SHP77 treated with DMSO at 0.1 percent for 48 hours (cell line): ENCODE measurements at places on chromosomes 6 and 20.

DNA sequence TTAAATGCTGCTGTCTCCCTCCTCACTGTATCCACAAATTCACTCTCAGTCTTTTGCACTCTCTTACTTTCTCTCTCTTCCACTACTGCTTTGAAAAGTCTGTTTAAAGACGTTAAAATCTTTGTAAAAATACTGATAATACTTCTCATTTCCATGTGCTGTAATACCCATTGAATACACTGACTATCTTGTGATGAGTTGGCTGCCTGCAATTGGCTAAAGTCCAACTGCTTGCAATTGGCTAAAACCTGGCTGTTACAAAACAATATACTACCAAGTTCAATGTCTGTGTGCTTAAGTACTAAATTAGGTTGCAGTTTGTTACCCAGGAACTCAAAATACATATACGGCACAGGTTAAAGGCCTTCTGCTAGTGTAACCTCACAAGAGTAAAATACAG is 264.8 kb downstream of the THBS2 start:
- DNase-seq = no peak

GRCh38 chr6:47352194-47352920 is 42.7 kb upstream of the TNFRSF21 start:
- DNase-seq = no peak

GRCh38 chr6:41724228-41724580 is 11.2 kb downstream of the TFEB start:
- DNase-seq = no peak

DNA sequence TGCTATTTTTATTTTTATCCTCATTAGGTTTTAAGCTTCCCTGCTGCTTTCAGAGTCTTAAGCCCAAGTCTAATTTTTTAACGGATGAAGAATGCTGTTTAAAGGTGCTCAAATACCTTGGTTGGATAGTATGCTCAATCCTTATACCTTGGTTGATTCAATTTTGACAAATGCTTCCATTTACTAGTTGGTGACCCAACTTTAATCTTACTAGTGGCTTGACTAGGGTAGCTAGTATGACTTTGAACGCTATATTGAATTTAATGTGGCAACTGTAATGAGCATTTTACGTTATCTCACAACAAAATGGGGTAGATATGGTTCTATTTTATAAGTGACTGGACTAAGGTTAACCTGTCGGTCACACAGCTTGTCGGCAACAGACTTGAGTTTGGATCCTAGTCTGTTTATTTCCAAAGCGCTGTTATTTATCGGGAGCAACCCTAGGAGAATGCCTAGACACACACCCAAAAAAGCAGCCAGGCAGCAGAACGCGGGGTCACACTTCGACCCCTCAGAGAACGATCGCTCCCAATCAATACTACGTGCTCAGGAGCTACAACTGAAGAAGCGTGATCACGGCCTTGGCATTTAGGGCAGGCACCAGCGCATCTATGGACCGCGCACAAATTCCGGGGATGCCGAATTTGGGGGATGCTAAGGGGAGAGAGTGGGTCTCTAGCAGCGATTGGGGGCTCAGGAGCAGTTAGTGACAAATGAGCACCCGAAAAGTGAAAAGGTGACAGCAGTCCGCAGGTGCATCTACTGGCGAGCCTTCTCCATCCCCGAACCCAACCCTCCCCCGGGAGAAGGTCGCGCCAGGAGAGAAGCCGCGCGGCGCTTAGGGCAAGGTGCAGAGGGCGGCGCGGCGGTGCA is 586 bp upstream of the ALDH5A1 start:
- no peak for DNase-seq

DNA sequence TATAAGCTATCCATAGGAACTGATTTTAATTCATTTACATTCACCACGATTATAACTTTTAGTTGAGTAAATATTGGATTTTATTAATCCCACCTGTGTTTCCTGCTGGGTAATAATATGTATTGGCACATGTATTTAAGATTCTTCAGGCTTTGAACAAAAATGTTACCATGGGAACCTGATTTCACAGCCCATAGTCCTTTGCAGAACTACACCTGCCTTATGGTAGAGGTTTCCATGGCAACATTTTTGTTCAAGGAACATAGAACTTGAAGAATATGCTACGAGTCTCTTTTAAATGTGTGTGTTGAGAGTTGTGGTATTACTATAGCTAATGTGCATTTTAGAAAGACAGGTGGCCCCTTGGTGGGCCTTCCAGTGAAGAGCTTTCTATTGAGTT is 317.4 kb downstream of the SAMD5 start:
- no peak for DNase-seq

DNA sequence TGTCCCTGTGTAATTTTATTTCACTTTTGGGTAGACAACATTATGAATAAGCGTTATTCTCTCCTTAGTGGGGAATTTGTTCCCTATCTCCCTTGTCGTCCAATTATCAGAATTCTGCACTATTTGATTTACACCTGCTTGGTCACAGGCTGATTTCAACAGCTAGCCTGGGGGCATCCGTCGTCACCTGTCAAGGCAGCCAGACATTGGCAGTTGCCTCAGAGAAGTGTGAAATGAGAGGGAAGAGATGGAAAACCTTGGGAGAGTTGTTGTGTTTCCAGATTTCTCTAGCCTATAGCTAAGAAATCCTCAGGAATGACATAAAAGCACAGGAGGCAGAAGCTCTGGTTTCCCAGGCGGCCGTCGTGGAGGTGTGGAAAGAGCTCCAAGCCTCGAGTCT is 891 bp upstream of the GHRH start:
- no peak for DNase-seq

- DNase-seq = no peak
Observed at GRCh38 chr20:60631585-60632287, 620.3 kb upstream of the CDH4 start.

- no peak for DNase-seq
Observed at GRCh38 chr6:150622941-150623874, 23.5 kb downstream of the PLEKHG1 start.

DNA sequence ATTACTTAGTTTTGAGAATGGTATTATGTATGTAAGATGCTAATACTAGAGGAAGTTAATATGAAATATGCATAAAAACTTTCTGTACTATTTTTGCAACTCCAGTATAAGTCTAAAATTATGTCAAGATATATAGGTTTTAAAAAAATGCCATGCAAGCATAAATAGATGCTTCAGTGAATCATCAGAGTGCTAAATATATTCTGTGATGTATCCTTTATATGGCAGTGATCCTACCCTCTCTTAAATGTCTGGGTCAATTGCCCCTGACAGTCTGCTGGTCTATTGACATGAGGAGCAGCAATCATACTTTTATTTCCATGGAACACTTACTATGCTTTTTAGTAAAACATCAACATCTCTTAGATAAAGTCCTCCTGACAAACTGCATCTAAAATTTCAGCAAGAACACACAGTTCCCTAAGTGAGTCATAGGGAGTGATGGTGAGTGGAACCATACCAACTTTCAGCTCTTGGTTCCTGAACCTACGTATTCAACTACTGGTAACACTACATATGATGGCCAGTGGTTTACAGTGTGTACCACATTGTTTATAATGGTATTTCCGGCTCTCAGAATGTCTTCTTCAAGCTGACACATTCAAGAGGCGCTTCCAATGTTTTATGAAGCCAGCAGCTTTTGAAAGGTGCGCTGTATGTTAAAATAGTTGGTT is 928.7 kb upstream of the GJE1 start:
- no peak for DNase-seq

DNA sequence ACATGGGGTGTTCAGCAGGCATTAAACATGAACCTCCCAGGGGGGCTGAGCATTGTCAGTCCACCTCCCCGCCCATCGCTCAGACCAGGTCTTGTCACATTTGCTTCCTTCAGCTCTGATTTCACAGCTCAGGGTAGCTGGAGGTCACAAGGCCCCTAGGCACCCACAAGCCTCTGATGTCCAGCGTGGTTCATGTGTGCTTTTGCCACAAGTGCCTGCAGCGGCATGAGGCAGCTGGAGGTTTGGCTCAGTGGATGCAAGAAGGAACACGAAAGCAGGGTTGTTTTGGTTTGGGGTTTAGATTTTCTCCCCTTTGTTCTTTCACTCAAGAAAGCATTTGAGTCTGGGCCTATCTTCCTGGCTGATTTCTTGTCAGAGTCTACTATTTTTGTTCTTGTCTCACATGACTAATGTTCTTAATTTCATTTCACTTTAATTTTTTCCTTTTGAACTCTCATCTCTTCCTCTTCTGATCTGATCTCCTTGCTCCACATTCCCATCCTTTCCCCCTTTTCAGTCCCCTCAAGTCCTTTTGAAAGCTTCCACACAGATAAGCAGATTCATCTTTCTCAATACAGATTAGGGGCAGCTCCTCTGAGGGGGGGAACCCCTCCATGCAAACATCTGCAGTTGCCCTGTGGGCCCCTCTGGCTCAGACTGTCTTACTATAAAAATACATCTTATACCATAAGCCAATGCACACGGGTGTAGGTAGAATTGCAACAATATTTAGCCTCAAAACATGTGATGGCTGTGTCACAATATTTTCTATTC is 68.1 kb upstream of the CEP85L start:
- no peak for DNase-seq

GRCh38 chr20:17612287-17612991 is 42.6 kb downstream of the DSTN start:
- DNase-seq = no peak

DNA sequence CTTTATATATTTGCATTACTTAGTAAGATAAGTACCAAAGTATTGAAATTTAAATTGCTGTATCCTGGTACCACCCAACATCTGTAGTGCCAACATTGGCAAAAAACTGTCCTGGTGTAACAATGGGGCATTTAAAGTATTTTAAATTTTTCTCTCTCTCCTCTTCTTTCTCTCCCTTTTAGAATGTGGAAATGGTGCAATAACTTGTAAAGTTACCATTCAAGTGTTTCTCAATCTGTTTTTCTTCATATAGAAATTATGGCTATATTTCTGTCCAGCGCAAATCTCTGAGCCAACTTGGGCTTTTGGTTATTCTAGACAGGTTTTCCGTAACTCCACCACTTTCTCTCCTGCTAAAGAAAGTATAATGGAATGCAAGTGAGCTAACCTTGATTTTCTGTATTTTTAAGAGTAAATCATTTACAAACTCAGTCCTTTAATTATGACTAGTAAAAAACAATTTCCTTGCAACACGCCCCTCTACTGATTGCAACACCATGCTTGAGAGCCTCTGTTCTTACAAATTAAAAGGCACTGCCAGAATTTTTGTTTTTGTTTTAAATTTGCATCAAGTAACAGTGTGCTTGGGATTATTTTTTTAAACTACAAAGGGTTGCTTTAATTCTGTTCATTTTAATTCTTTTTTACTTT is 324.2 kb upstream of the CITED2 start:
- no peak for DNase-seq

- no peak for DNase-seq
Observed at GRCh38 chr6:89154131-89154530, 8.3 kb downstream of the PM20D2 start.

DNA sequence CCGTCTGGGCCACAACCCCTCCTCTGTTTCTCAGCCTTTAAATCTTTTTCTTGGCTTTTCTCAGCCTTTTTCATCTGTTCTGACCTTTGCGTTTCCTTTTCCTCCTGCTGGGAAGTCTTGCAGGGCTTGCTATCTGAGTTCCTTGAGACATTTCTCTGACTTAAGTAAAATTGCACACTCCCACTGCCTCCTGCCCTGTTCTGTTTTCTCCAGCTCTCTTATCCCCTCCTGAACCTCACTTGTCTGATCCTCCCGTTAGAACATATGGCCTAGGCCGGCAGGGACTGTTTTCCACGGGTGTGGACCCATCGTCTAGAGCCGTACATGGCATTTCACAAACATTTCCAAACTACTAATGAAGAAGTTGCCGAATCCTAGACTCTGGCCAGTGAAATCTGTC is 63.0 kb downstream of the ARID1B start:
- DNase-seq = no peak

- no peak for DNase-seq
Observed at GRCh38 chr6:149015535-149016525, 269.0 kb downstream of the UST start.

DNA sequence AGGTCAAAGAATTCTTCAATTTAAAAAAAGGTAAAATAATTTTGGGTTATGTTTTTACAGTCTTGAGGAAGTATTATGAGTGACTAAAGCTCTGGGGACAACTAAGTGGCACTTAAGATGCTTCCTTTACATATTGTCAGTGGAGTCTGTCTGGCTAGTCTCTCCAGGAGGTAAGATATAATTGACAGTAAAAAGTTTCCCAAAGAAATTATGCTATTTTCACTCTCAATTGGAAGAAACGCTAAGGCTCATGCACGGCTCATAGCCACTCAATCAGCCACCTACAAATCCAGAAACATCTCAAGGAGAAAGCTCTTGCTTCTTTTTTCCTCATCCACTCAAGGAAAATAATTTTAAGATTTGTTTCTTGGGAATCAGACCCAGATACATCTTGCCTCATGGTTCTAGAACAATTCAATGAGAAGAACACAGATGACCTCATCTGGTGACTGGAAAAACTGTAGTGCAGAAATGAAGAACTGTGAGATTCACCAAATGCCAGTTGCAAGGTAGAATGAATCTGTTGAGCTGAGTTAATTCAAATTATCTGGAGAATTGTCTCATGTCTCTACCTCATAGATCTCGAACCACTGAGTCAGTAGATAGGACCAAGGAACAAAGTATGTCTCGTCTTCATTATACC is 252.9 kb downstream of the TPBG start:
- no peak for DNase-seq
